Activated B cell treated with CpG ODN at 0.5 μM for 24 hours (primary cell): ENCODE measurements at places on chromosomes 2 and 18. TPM values are rescaled to one million over a fixed set of nuclear protein-coding genes. Genes with fewer than 3 reads are reported as not detected.

DNA sequence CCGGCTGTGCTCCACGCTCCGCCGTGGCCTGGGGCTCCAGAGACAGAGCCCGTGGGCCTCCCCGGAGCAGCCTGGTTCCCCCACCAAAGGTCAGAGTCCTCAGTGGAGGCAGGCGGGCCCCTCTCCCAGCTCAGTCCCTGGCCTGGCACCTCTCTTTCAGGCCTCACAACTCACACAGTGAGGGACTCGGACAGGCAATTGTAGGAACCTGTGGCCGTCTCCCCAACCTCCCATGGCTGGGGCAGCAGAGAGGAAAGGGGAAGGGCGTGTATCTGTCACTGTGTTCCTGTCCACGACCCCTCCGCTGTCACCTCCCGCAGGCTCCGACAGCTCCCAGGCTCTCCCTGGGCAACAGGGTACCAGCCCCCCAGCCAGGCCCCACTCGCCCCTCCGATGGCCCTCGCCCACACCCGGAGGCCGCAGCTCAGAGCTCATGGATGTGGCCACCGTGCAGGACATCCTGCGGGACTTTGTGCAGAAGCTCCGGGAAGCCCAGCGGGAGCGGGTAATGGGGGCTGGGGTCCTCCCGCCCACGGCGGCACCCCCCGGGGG is 32.4 kb upstream of the SNED1 start:
- DNase-seq: no peak

- DNase-seq: no peak
These were observed 369.0 kb upstream of the CWC22 start for GRCh38 chr2:180376066-180376465.

DNA sequence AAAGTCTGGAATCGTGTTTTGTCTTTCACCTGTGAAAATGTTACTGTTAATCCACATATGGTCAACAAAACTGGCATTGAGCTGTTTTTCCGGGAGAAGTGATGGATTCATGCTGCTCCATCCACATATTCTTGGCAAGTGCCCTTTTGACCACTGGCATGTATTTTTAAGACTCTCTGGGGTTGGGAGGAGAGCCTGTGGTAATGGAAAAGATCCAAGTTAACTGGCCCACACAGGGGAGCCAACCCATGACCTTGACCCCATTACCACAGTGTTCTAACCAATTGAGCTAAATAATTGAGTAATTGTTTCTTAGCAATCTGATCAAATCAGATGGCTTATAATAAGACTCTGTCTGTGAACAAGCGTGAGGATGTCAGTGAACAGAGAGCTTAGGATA is 296.2 kb upstream of the NRP2 start:
- no peak for DNase-seq

- DNase-seq: no peak
These were observed 28.3 kb upstream of the ICOS start for GRCh38 chr2:203908066-203908796.

Gene POTEC
- total RNA-seq: not detected in 2 replicates

GRCh38 chr2:24493713-24494112 is 2.7 kb downstream of the NCOA1 start:
- no peak for DNase-seq

Gene SPEG
- 0.09 and 0.42 TPM in 2 replicates for total RNA-seq

GRCh38 chr18:9736286-9736835 is 28.3 kb downstream of the RAB31 start:
- no peak for DNase-seq

Gene CCL20
- not detected in 2 replicates for total RNA-seq

Gene HES6
- total RNA-seq: 4.4 and 5.0 TPM in 2 replicates

DNA sequence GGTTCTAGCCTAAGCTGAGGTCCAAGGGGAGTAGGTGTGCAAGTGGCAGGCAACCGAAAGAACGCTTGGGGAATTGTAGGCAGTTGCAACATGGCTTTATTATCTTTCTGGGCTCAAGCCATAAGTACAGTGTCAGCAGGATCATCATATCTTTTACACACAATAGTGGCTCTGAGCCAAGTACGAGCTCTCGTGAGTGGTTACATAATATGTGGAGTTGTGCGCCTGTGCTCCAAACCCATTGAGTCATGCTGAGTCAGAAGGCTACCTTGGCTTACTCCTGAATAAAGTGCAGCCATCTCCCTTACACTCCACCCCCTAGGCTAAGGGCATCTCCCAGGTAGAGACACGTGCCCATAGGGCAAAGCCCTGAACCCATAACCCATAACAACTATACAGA is 233.9 kb downstream of the SATB2 start:
- no peak for DNase-seq

GRCh38 chr2:152335726-152336118 is 748 bp downstream of the FMNL2 start:
- peak; percentile 22 for DNase-seq

DNA sequence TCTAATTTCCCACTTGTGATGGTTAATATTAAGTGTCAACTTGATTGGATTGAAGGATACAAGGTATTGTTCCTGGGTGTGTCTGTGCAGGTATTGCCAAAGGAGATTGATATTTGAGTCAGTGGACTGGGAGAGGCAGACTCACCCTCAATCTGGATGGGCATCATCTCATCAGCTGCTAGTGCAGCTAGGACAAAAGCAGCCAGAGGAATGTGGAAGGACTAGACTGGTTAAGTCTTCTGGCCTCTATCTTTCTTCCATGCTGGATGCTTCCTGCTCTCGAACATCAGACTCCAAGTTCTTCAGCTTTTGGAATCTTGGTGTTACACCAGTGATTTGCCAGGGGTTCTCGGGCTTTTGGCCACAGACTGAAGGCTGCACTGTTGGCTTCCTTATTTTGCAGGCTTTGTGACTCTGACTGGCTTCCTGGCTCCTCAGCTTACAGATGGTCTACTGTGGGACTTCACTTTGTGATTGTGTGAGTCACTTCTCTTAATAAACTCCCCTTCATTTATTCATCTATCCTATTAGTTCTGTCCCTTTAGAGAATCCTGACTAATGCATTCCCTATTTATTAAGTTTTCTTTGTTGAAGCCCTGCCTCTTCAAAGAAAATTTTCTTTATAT is 1087.5 kb upstream of the NXPH2 start:
- no peak for DNase-seq

Gene HYCC2
- 32.0 and 39.6 TPM in 2 replicates for total RNA-seq
